ENCODE measurements at places on chromosomes 6 and 20.

DNA sequence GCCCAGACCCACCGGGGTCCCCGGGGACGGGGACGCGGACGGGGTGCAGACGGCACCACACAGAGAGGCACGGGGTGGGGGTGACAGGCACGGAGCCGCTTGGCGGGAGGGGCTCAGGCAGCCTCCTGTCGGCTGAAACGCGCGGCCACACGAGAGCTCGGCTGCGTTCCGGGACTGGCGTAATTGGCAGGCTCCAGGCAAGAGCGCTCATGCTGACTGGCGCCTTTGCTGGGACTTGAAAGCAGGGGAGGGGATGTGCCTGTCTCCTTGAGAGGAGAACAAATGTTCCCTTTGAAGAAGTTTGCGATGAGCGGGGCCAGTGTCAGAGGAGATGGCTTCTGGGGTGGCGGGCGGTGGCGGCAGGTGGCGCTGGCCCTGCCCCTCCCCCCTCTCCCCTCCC lies 25.8 kb downstream of the BHLHE23 start:
- no peak for DNase-seq

- DNase-seq: peak; percentile 77
These were observed 27.1 kb downstream of the RAB44 start for GRCh38 chr6:36724514-36725390.

- DNase-seq: no peak
These were observed 27.4 kb downstream of the EPHA7 start for GRCh38 chr6:93391965-93392364.

- no peak for DNase-seq
These were observed 60.5 kb upstream of the SLCO4A1 start for GRCh38 chr20:62581806-62582205.

- DNase-seq: no peak
These were observed 545.4 kb downstream of the EYS start for GRCh38 chr6:65161661-65162060.

- DNase-seq: no peak
These were observed 15.8 kb downstream of the SHPRH start for GRCh38 chr6:145948328-145948727.

- DNase-seq: no peak
These were observed 53.9 kb downstream of the GTF2H5 start for GRCh38 chr6:158222066-158222465.

DNA sequence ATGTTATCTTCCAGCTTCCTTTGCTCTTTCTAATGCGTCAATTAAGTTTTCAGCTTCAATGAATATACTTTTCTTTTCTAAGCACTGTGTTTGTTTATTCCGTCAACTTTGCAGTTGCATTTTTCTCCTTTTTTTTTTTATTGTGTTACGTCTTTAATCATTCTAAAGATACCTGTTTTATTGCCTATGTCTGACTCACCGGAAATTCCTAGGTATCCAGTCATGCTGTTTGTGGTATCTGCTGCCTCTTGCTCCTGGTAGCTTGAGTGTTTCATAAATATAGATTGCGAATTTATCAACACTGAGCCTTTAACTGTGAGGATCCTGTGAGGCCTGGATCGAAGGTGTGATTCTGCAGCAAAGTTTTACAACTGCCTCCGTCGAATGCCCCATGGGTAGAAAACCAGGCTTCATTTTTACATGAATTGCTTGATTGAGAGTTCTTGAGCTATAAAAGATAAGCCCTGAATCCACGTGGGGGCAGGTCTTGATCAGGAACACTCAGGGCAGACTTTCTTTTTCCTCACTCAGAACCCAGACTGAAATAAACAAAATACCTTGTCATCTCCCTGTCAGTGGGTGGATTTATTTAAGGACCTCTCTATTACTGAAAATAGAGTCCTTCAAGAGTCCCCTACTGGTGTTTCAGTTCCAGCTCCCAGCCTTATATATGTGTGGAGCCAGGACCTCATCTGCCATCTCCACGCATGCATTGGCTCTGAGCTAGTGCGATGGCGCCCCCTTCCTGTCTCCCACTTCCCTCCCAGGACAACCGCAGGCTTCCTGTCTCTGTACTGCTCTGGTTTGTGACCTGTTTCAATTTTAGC lies 60.1 kb upstream of the LRRC1 start:
- peak; percentile 93 for DNase-seq

DNA sequence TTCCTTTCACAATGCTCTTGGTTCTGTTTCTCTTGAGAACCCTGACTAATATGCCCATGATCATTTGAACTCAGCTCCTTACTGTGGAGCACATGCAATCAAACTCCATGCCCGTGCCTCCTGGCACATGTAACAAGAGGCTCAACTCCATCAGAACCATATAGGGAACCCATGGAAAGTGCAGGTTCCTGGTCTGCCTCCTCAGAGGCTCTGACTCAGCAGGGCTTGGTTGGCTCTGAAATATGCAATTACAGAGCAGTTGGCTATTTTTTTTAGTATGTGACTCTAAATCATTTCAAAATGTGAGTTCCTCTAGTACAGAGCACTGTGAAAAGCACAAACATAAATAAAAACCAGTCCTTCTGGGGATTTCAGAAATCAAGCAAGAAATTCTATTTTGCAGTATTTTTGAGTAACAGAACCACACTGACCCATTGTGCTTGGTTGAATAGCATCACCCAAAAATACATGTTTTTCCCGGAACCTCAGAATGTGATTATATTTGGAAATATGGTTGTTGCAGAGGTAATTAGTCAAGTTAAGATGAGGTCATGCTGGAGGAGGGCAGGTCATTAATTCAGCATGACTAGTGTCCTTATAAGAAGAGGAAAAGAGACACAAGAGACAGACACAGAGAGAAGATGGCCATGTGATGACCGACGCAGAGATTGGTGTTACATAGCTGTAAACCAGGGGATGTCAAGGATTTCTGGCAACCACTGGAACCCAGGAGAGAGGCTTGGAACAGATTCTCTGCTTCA lies 13.2 kb upstream of the MAP3K4 start:
- peak; percentile 68 for DNase-seq

DNA sequence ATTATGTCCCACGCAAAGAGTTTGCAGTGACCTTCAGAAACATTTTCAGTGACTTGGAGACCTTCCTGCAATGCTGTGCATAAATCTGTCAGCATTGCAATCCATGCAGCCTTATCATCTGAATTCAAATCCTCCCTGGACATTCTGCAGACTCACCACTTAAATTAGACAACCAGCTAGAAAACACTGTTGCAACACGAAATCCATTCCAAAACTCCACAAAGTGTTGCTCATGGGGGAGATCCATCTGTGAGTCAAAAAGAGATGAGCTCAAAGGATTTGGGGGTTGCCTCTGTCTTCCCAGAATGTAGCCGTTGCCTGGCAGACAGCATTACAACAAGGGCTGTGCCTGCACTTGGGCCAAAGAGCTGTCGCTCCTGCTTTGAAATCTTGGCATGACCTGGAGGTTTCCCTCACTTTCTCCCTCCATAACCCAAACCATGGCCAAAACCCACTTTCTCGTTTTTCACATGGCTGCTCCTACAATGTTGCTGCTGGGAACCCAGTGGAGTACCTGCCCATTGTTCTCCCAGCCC lies 163.5 kb upstream of the CDYL start:
- peak; percentile 97 for DNase-seq

DNA sequence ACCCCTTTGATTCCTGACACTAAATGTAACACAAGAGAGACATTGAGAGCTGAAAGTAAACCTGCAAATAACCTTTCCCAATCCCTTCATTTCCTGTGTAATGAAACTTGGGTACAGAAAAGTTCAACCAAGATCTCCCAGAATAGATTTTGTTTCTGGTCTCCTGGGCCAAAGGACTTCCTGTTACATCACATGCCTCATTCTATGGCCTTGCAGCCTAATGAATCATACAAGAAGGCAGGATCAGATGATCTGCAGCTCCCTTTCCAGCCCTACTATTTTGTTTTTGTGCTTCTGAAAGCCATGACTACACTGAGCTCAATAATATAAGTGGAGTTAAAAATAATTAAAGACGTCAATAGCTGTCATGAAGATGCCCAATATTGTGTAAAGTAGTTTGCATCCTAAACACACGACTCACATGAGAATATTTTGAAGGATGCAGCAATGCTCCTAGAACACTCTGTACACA lies 73.4 kb upstream of the NOX3 start:
- peak; percentile 93 for DNase-seq

DNA sequence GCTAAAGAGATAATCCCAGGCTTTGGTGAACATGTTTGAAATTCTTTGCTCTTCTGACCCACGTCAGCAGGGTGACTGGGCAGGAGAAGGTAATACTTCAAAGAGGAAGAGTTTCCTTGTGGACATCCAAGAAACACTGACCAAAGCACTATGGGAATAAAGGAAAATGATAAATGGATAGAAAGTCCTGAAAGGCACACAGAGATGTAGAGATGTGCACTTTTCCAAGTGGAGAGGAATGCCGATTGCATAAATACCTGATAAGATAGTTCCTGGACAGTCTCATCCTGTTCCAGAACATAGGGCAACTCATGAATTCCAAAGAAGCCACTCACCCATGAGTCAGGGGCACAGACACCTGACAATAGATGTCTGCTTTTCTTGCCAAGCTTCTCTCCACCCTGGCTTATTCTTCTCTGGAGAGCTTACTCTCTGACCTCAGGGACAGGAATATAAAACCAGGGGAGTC lies 191.3 kb upstream of the FOXA2 start:
- peak; percentile 96 for DNase-seq

- peak; percentile 61 for DNase-seq
These were observed 641 bp downstream of the ARFGEF2 start for GRCh38 chr20:48921883-48922820.

GRCh38 chr20:12068121-12068520 lies 150.4 kb downstream of the BTBD3 start:
- peak; percentile 19 for DNase-seq

DNA sequence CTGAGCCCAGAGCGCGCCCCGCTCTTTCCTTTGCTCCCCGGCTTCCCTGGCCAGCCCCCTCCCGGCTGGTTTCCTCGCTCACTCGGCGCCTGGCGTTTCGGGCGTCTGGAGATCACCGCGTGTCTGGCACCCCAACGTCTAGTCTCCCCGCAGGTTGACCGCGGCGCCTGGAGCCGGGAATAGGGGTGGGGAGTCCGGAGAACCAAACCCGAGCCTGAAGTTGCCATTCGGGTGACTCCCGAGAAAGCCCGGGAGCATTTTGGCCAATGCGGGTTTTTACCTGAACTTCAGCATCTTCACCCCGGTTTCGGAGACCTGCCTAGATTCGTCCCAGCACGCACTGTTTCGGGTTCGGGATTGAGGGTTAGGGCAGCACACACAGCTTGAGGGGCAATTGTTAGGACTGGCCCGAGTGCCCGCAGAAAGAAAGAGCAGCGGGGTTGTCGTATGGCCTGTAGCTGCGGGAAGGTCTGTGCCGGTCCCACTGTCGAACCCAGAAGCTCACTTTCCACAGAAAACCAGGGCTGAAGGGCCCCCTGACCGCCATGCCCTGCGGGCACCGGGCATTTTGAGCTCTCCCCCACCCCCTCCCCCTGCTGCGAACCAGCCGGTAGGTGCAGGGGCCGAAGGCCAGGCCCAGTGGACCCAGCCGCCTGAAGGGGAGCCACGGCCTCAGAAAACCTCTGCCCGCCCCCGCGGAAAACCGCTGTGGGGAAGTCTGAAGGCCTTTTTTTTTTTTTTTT lies 2.1 kb downstream of the FOXP4 start:
- no peak for DNase-seq

DNA sequence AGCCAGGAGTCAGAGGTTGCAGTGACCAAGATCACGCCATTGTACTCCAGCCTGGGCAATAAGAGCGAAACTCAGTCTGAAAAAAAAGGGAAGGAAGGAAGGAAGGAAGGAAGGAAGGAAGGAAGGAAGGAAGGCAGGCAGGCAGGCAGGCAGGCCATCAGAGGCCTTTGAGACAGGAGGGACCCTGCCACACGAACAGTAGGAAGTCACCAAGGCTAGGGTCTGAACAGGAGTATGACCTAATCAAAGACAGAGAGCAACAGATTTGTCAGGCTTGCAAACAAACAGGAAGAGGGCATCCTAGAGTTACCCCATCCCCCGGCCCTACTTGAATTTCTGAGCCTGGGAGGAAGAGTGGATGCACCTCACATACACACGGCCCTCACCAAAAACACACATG lies 67.1 kb downstream of the FGD2 start:
- no peak for DNase-seq

- no peak for DNase-seq
These were observed 600.5 kb upstream of the GJE1 start for GRCh38 chr6:141532211-141532610.

DNA sequence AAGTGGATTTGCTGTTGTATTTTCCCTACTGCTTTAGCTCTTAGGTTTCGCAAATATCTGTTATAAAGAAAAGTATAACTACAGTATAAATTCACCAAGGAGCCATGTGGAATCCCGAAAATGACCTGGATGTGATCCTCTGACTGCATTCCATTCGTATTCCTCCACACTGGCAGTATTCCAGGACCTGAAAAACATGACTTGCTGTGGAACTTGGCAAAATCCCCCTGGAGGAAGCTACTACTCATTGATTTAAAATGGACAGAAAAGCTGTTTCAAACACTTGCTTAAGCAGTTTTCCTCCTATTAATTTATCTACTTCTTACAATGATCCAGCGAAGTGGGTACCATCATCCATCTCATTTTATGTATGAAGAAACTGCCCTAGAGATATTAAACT lies 13.3 kb upstream of the ENPP5 start:
- DNase-seq: peak; percentile 57

DNA sequence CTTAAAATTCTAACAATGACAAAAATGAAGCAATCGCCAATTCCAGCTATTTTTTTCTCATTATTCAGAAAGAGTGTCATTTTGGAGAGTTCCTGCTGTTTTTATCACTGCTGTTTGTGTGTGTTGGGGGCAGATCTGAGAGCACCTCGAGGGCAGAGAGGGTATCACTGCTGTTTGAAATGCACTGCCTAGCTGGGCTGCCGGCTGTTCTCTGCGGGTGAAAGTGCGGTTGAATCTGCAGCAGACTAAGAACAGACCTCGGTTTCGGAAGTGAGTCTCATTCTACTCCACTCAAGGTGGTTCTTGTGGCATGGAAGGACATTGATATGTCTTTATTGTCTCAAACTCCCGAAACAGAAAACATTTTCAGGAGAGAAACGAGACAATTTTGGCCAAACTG lies 18.3 kb downstream of the INSM1 start:
- DNase-seq: no peak

DNA sequence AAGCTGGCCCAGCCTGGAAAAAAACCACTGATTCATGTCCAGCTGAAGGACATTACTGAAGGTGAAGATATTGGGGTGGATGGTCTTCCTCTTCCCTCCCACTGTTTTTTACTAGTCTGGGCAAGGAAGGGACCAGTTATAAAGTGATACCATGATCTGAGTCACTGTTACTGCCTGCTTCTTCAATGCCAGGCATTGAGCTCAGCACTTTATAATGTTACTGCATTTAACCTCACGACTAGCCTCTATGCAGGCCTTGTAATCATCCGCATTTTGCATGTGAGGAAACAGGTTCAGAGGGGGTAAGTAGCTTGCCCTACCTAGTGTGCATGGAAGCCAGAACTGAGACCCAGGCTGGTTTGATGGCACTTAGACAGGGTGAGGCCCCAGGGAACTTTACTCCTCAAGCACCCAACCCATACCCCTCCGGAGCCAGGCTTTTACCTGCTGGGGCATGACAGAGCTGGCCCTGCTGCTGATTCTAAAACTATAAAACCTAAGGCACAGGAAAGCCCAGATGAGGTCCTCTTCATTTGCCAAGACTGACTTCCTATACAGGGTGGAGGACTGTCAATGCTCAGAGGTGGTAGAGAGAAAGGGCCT lies 11.0 kb upstream of the KCNK5 start:
- no peak for DNase-seq

- DNase-seq: no peak
These were observed 1.8 kb downstream of the HSPA12B start for GRCh38 chr20:3734111-3734843.

GRCh38 chr6:33622456-33623431 lies 1.6 kb downstream of the ITPR3 start:
- DNase-seq: peak; percentile 56
